ENCODE measurements at places on chromosomes 5 and 9.

- DNase-seq: peak; percentile 74
Measured at GRCh38 chr5:134246771-134247427, 21.0 kb upstream of the PPP2CA start.

DNA sequence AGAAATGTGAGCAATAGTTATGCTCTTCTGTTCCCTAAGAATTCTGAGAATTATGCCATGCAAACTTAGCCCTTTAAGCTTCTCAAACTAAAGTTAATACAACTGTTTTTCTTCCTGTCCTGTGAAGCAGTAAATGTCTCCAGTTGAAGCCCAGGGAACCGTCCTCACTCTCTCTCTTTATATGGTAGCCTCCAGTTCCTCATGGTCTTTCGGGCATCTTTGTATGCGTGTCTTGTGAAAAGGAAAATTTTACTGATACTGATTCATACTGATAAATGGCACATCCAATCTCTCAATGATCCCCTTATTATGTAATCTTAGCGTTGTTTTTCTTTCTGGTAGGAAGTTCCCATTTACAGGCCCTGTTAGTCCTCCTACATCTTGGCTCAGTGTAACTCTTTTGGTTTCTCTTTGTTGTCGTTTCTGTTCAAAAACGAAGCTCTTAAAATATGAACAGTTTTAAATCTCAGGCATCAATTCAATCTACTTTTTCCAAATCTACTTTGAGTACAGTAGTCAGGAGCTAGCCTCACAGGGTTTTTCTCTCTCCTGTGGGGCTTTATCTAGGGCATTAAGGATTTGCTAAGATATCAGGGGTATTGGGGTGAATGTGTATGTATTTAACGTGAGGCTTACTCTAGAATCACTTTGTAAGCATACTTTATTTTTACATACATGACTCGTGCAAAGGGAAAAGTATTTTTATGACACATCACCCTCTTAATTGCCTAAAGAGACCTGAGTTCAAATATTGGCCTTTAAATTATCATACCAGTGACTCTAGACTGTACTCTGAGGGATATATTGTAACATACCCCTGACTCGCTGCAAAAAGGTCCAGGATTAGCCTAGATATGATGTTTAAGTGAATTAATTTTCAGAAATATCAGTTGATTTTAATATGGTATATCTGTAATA is 258.0 kb downstream of the NR3C1 start:
- DNase-seq: no peak

- DNase-seq: no peak
Measured at GRCh38 chr5:9877488-9877887, 247.3 kb upstream of the TAS2R1 start.

GRCh38 chr5:80714570-80715298 is 60.0 kb upstream of the DHFR start:
- no peak for DNase-seq

- no peak for DNase-seq
Measured at GRCh38 chr9:95667789-95668188, 151.0 kb upstream of the PTCH1 start.

DNA sequence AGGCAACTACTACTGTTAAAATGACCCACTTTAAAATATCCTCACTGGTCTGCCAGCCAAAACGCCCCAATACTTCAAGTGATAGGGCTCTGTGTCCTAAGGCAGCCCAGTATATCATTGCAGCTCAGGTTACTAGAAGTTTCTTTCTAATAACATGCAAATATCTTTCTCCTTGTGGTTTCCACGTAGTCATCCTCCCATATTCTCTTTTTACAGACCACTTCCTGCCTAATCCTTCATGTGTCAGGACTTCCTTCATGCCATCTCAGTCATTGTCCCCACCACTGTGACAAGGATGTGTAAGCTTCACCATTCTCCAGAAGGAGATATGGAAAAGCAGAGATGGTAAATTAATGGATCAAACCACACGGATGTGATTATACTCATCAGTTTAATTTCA is 813.7 kb downstream of the MAT2B start:
- DNase-seq: no peak

Data from Right ventricle myocardium inferior (tissue), 1 donor.